ENCODE measurements at places on chromosomes 1 and 21.
A peak's percentile ranks its signal among the peaks of the same experiment; 100 is the strongest.

GRCh38 chr1:77370161-77370560 is 88.3 kb downstream of the AK5 start:
- DNase-seq = no peak

- no peak for DNase-seq
Measured at GRCh38 chr1:167864392-167865032, 49.4 kb downstream of the ADCY10 start.

DNA sequence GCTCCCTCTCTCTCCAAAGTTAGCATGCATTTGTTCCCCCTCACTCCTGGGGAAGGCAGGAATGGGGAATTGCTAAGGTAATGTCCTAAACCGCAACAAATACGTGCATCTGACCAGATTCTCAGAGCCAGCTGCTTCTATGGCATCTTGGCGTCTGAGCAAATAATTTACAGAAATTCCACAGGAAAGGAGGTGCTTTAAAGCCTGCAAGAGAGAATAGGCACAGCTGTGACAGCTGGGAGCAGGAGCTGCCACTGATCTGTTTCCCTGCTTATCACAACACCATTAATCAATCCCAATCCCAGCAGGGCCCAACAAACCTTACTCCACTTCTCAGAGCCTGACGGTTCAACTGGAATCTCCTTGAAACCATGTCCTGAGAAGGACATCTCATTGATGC is 83.5 kb upstream of the ZNF281 start:
- DNase-seq = no peak

DNA sequence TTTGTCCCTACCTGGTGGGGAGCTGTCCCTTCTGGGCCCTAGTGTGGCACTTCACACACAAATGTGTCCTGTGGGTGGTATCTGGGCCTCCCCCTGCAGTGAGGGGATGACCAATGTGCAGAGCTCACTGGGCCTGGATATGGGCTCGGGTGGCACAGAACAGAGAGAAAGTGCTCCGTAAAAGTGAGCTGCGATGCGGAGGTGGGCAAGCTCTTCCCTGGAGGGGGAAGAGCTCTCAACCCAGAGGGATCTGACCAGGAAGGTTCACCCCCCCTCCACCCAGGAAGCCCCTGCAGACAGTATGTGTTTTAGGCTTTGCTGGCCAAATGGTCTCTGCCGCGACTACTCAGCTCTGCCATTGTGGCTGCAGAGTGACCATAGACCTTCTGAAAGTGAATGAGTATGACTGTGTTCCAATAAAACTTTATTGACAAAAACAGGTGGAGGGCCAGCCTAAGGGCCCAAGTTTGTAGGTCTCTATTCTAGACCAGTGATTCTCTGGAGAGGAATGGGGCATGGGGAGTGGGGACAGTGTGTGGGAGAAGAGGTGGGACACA is 8.6 kb upstream of the ITGB2 start:
- no peak for DNase-seq

GRCh38 chr1:26155370-26156284 is 3.3 kb upstream of the FAM110D start:
- DNase-seq = no peak

GRCh38 chr1:43822040-43822690 is 111.4 kb upstream of the ARTN start:
- no peak for DNase-seq

- peak; percentile 35 for DNase-seq
Measured at GRCh38 chr1:9654834-9655723, 3.5 kb downstream of the PIK3CD start.

GRCh38 chr1:237164406-237165352 is 122.7 kb downstream of the RYR2 start:
- DNase-seq = no peak

GRCh38 chr1:117070124-117070523 is 10.0 kb downstream of the TTF2 start:
- no peak for DNase-seq

- DNase-seq = no peak
Measured at GRCh38 chr1:210685295-210685650, 356.6 kb downstream of the HHAT start.

GRCh38 chr21:40381111-40381510 is 465.8 kb downstream of the DSCAM start:
- no peak for DNase-seq

DNA sequence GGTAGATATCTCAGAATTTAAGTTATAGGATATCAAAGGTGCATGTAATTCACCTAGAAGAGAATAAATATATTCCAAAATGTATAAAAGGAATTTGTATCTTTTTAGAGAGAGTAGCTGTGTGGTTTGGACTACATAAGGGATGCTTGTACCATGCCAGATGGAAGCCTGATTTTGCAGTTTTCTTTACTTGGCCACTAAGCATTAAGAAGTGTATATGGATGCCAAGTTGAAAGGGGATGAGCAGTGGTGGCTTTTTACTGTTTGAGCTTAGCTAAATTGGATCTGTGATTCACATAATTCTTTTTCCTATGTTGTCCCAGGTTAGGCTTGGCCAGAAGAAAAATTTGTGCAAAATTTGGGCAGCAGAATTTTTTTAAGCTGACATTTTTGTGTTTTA is 43.5 kb upstream of the TTLL7 start:
- DNase-seq = no peak

GRCh38 chr1:18239671-18240070 is 132.1 kb downstream of the IGSF21 start:
- no peak for DNase-seq

DNA sequence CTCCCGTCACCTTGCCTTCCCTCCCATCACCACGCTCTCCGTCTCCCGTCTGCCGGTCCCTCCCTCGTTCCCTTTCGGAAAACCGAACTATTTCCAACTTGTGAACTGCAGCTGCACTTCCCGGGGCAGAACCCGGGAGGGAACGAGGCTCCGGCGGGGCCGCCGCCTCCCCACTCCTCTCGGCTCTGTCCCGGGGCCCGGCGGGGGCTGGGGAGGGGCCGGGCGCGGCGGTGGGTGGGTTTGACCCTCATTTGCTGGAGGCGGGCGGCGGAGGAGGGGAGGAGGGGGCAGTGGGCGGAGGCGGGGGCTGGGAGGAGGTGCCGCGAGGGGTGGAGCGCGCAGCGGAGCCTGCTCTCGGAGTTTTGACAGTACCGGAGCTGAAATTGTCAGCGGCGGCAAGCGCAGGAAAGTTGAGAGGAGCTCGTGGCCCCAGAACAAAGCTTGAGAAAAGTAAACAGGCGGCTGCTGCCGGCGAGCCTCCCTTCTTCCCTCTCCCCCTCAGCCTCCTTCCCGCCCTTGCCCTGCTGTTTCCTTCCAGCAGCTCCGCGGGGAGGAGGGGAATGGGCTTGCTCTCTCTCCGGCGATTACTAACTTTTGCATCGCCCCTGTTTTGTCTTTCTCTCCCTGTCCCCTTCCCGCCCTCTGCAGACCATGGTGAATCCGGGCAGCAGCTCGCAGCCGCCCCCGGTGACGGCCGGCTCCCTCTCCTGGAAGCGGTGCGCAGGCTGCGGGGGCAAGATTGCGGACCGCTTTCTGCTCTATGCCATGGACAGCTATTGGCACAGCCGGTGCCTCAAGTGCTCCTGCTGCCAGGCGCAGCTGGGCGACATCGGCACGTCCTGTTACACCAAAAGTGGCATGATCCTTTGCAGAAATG is 2.9 kb downstream of the LMO4 start:
- DNase-seq = peak; percentile 44

- DNase-seq = no peak
Measured at GRCh38 chr1:26701995-26702679, 6.3 kb downstream of the ARID1A start.

GRCh38 chr1:180533266-180533987 is 25.3 kb upstream of the OVAAL start:
- DNase-seq = peak; percentile 61

DNA sequence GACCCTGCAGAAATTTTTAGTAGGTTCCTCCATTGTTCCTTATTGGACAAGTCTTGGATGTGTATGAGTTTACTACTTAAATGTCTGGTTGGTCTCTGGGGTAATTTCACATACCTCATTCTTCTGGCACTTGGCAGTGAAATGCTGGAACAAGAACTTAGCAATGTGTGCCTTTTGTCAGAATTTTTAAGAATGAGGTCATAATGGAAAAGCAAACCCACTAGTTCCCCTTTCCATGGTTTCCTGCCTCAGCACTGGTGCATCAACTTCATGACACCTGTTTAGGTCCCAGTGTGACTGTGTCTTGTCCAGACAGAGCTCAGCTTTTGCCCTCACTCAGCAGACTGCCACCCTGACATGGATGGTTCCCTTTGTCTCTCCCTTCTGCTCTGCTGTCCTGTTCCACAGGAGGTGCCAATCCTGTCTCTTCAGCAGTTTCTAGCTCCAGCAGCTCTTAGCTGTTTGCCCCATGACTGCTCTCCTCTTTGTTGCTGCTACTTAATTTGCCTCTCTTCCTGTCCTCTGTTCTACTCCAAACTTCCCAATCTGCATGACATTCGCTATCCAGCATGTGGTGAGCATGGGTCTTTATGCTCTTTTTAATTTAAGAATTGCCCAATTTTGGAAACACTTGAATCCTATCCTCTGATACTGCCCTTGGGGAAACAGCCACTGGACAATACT is 135.6 kb downstream of the CYYR1 start:
- DNase-seq = no peak

- DNase-seq = no peak
Measured at GRCh38 chr21:45427331-45428271, 22.6 kb downstream of the COL18A1 start.

DNA sequence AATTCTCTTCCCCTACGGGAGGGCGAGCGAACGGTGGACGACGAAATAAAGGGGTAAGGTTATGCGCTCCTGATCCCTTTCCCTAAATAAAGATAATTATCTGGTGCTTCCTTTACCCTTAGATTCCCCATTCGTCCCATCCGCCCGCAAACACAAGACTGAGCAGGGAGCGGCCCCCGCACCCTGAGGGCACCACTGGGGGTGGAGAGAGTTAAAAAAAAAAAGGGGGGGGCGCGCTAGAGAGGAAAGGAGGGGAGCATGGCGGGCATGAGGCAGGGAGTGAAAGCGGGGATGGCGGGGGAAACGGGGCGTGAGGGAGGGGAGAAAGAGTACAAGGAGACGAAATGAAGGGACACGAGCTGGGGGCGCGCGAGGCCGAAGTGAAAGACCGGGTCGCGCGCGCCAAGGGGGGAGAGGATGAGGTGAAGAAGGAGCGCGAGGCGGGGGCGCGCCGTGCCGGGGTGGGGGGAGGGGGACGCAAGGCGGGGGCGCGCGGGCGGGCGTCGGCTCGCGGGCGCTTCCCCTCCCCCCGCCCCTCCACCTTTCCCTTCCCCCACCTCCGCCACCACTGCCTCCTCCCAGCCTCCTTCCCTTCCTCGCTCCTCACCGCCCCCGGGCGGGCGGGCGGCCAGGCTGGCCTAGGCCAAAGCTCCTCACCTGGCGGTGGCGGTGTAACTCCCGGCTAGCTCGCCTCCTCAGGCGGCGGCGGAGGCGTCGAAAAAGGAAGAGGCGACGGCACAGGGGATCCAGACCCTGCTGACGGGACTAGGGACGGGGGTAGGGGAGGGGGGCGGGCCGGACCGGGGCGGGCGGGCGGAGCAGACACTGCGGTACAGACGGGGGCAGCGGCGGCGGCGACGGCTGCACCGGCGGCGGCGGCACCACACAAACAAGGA is 448 bp downstream of the GATAD2B start:
- peak; percentile 67 for DNase-seq

- peak; percentile 74 for DNase-seq
Measured at GRCh38 chr1:156591432-156592157, at the start of gene NAXE. TSS of gene NAXE (plus strand) at chr1:156591776. CDS start at chr1:156591805, 29 bp downstream.

DNA sequence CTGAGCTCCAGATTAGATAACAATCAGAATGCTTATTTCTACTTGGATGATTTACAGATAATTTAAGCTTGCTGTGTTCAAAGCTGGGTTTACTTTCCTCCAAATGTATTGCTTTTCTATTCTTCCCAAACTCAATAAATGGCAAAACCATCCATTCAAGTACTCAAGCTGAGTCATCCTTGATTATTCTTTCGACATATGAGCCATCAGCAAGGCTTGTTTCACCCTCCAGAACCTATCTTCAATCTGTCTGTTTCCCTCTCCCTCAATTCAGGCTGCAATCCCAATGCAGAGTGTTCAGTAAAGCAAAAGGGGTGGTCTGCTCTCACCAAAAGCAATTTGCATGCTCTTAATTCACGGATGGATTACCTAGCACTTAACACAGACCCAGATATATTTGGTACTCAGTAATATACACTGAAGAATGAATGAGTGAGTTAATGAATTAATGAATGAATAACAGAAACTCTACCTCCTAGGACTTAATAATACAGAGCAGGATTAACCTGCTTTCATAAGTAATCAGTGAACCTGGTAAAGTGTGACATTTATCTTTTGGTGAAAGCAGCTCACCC is 41.9 kb downstream of the DDR2 start:
- no peak for DNase-seq

GRCh38 chr1:31378001-31378400 is 5.1 kb upstream of the FABP3 start:
- no peak for DNase-seq

- no peak for DNase-seq
Measured at GRCh38 chr21:45505416-45506021, 36.7 kb downstream of the SLC19A1 start.

GRCh38 chr21:15084668-15085067 is 19.9 kb upstream of the NRIP1 start:
- no peak for DNase-seq

- no peak for DNase-seq
Measured at GRCh38 chr1:70536708-70537366, 125.8 kb downstream of the CTH start.

DNA sequence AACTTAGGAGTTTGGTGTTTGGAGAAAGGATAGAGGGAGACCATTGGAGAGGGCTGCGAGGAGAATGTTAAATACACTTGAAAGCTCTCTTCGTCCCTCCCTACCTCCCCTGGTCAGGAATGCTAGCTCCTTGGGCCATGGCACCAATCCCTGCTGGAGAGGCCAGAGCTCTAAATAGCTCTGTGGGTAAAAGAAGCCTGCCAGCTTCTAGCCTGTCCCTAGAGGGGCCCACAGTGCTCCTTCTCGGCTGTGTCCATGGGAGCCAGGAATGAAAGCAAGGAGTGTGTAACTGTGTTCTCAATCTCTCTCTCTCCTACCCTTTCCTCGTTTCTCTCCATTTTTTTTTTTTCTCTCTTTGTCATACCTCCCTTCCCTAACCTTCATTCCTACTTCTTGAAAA is at the start of gene CCDC190:
Gene CCDC190 (minus strand): TSS at position 75 of the 400 bp plus-strand sequence. CDS start 1,529 bp downstream, outside the sequence.
- DNase-seq = no peak

GRCh38 chr1:198125995-198126735 is 30.6 kb upstream of the NEK7 start:
- no peak for DNase-seq

- no peak for DNase-seq
Measured at GRCh38 chr21:17903929-17904639, 84.9 kb upstream of the C21orf91 start.

GRCh38 chr1:178470411-178470960 is 26.3 kb downstream of the CLEC20A start:
- no peak for DNase-seq

GRCh38 chr1:28718586-28719331 is 18.0 kb upstream of the YTHDF2 start:
- DNase-seq = no peak

GRCh38 chr1:168112673-168113305 is 23.9 kb downstream of the GPR161 start:
- DNase-seq = peak; percentile 61

DNA sequence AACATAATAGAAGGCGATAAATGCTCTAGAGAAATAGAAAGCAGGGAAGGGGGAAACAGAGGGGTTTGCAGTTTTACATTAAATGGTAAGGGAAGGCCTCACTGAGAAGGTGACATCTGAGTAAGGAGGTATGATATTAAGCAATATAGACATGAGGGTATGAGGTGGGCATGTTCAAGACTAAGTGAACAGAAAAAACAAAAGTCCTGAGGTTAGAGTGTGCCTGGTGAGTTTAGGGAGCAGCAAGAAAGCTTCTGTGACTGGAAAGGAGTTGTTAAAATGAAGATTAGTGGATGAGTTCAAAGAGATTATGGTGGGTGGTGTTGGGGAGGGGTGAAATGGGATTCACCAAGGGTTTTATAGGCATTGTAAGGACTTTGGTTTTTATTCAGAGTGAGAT is 8.6 kb downstream of the RPRD2 start:
- DNase-seq = no peak
